ENCODE measurements at places on chromosomes 2 and 18. TPM values are rescaled to one million over a fixed set of nuclear protein-coding genes. Genes with fewer than 3 reads are reported as not detected.

Gene PKDCC
- total RNA-seq = 120 TPM

Gene RELCH
- 10.0 TPM for total RNA-seq

Gene TTC31
- 8.4 TPM for total RNA-seq

Gene RUFY4
- not detected for total RNA-seq

Gene CD226
- total RNA-seq = 0.94 TPM

Gene HOXD9
- total RNA-seq = not detected

Gene WIPF1
- total RNA-seq = 16.3 TPM

Gene VSNL1
- total RNA-seq = 10.4 TPM

Gene ST8SIA5
- total RNA-seq = 1.5 TPM

Gene MC2R
- total RNA-seq = not detected

Gene COLEC11
- total RNA-seq = 2.9 TPM

Gene CD8A
- 0.51 TPM for total RNA-seq

Gene LYPD6B
- total RNA-seq = not detected

Gene CD8B2
- total RNA-seq = not detected

DNA sequence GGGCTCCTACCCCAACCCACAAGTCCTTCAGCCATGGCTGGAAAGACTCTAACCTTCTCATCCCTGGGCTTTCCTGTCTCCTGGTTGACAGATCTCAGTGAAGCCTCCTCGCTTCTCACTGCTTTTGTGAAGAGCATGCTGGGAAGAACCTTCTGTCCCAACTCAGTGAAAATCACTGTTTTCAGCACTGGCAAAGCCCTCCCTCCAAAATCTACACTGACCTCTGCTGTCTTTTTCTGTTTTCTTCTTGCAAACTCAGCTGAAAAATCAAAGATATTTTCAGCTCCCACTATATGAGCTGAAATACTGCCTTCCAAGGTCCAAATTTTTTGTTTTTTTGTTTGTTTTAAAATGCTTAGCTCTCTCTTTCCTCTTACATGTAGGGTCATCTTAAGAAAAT lies 266.3 kb upstream of the AGAP1 start:
- no peak for DNase-seq

- DNase-seq = no peak
Observed at GRCh38 chr18:47975701-47976100, 45.2 kb upstream of the SMAD2 start.

DNA sequence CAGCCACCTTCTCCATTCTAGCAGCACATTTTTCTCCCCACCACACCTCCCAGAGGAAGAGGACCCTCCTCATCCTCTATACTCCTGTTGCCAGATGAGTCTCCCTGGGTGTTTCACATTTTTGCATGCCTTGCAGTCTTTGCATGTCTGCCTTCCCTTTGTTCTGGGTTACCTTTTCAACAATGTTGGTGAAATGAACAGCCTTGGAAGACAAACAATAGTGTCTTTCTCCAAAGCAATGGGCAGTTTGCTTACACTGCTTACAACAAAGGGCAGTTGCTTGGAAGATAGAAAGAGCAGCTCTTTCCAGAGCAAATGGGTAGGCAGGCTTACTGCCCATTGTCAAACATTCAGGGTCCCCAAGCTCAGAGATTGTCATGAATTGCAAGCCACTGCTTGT lies 14.5 kb upstream of the SEH1L start:
- DNase-seq = no peak

- DNase-seq = no peak
Observed at GRCh38 chr18:47847635-47848034, 82.8 kb downstream of the SMAD2 start.

- DNase-seq = no peak
Observed at GRCh38 chr2:166331468-166331867, 44.3 kb downstream of the SCN9A start.

DNA sequence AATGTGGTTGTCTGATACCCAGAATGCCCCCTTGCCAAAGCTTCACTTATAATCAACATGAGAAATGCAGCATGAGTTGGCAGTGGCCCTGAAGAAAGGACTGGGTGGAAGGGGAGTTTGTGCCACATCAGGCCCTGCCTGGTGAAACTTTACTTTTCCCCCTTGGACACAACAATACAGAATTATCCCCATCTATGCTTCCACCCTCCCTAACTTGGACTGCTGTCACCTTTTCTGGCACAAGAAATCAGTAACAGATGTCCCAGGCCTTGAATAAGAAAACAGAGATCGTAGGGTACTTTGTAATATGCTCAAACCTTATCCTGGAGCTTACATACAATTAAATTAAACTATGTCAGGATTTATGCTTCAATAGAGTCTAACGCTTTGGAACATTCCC lies 128.9 kb upstream of the SATB2 start:
- no peak for DNase-seq

GRCh38 chr2:120293096-120294007 lies 40.7 kb downstream of the RALB start:
- DNase-seq = no peak

- no peak for DNase-seq
Observed at GRCh38 chr2:149561309-149561926, 26.2 kb downstream of the MMADHC start.

- no peak for DNase-seq
Observed at GRCh38 chr2:63600881-63601460, 12.2 kb downstream of the MDH1 start.

DNA sequence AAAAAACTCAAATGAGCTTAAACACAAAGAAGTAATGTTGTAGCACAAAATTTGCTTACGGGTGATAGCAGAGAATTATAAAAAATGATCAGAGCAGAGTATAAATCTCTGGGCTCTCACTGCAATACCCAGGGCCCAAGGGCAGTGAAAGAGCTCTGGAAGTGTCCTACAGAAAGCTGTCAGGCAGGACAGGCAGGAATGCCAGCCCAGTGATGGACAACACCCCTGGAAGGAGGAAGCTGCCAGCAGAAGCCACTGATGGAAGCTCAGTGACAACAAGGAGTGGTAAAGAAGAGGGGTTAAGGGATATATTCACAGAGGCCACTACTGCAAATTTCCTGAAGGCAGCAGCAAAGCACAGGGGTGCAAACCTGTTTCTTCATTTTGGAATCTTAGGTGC lies 214.9 kb downstream of the L3MBTL4 start:
- no peak for DNase-seq

- DNase-seq = no peak
Observed at GRCh38 chr2:66212749-66213148, 222.2 kb upstream of the MEIS1 start.

DNA sequence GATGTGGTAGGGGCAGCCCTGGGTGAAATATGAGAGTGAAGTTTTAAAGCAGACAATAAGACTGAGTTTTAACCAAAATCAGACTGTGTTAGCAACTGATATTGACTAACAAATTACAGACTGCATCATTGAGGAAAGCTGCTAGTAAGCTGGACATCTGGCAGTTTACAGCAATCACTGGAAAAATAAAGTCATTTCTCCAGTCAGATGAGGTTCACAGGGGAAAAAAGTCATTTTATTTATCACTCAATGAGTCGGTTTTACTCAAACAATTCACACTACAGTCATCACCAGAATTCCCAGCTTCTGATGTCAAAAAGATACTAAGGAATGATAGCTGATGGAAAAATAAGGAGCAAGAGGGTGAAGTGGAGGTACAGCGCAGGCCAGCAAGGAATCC lies 10.5 kb upstream of the TMEM177 start:
- DNase-seq = no peak

DNA sequence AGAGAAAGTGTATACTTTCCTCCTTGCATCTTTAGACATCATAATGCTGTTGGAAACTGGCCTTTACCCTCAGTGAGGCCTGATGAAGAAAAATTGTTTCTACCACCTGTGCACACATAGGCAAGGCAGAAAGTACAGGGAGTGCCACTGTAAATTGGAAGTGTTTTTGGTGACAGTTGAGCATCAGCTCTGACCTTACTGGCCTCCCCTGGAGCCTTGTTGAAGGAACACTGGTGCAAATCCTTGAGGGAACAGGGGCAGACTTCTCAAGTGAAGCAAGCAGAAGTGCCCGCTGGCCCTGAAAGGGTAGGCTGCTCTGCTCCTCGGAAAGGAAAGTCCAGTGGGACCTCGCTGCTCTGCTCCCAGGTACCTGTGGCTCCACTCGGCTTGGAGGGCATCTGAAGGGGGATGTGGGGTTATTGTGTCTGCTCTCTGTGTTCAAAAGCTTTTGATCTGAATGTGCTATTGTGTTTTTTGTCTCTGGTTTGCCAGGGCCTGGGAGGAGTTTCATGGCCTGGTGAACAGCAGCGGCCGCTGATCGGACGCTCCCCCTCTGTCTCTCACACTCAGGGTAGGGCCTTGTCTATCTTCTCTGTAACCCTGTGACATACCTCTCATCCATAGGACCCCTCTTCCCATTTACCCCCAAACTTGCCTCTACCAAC lies 23.4 kb downstream of the EIF4E2 start:
- DNase-seq = no peak

DNA sequence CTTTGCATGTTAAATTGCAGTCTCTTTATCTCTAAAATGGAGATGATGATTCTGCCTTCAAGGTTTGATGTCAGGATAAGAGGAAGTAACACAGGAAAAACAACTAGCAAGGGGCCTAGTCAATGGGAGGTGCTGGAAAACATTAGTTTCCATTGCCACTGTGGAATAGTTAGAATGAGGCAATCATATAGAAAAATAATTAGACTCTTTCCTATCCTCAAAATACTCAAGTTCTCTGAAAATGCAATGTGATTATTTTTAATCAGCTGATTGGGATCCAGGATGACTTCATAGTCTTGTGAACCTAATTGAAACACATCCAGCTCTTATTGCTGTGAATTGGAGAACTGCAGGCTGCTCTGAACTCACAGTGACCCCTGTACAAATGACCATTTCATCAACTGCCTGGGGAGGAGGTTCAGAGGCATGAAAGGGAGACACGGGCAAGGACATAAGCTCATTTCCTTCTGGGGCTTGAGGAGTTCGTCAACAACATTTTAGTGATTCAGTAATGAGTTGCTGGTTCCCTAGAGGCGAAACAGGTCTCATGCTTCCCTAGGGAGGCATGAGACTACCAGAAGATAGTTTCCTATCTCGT lies 422.5 kb downstream of the LPIN1 start:
- no peak for DNase-seq

- no peak for DNase-seq
Observed at GRCh38 chr2:196737046-196737445, 62.4 kb downstream of the GTF3C3 start.

GRCh38 chr2:69033461-69034095 lies 20.6 kb downstream of the ANTXR1 start:
- DNase-seq = no peak

DNA sequence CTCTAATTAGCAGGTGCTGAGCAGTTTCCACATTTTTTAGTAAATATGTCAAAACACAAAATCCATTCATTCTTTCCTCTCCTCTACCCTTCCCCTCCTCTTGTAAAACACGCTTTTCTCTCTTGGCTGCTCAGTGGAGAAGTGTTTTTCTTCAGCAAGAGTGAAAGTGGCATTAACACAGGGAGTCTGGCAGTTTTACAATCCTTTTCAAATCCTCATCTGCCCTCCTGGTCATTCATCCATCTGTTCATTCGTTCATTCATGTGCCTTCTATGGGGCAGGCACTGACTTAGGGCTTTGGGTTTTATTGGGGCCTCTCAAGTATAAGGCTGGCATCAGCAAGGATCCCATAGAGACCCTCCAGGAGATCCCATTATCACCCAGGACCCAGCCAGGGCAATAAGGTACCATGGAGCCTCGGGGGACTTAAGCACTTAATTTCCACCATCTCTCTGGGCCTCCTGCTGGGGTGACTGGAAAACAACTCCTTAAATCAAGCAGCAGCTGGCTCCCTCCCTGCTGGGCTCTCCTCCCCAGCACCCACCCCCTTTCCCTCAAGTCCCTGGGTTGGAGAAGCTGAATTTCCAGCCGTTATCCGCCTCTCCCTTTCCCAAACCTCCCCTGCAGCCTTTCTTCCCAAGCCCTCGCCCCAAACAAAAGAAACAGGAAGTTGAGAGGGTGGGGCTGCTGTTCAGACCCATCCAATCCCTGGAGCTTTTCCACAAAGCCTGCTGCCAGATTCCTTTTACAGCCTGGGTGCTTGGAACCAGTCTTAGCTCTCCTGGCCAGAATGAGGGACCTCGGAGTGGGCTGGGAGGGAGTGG lies 32.6 kb downstream of the MARCHF4 start:
- DNase-seq = no peak

- no peak for DNase-seq
Observed at GRCh38 chr2:222919841-222920526, 59.1 kb downstream of the ACSL3 start.

DNA sequence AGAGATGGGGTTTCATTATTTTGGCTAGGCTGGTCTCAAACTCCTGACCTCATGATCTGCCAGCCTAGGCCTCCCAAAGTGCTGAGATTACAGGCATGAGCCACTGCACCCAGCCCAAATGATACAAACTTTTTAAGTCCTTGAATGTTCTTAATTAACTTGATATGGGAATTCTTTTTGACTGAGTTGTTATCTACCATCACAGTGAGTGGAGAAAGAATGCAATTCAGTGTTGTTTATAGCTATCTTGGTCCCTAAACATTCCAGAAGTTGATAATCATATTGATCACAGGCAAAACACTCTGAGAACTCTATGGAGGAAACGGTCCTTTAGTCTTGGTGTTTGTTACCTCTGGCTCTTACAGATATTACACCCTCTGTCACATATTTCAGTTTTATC lies 1072.5 kb downstream of the SUCLG1 start:
- DNase-seq = no peak
